ENCODE measurements at places on chromosomes 7 and 10.
A peak's percentile ranks its signal among the peaks of the same experiment; 100 is the strongest.

DNA sequence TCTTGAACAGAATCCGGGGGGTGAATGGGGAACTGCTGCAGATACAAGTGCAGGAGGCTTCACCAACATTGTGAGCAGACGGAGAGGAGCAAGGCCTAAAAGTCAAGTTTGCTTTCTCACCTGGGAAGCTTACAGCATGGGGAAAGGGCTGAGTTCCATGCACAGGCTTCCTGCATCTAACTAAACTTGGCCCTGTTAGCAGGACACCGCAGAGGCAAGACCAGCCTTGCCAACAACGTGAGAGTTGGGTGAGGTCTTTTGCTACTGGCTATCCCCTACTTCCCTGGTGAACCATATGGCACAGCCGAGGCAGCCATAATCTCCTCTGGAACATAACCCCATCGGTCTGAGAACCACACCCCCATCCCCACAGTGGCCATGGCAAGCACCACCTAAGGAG, 14.2 kb upstream of the ADAM22 start:
- DNase-seq: no peak

GRCh38 chr10:12906051-12906541, 95.4 kb downstream of the CCDC3 start:
- no peak for DNase-seq

DNA sequence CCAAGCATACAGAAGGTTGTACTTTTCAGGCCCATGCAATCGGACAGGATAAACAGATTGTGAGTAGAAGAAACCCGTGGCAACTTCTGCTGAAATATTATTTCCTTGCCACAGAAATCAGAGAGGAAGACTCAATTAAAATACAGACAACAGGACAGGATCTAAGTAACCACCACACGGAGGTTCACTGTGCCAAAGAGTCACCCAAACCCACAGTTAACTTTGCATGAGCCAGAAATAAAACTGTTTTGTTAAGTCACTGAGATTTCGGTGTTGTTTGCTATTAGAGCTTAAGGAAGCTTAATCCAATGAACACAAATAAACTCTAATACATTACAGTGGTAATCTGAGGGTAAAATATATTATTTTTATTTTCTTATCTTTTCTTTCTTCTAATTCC, 14.0 kb downstream of the PNPLA8 start:
- DNase-seq: no peak

- no peak for DNase-seq
Measured at GRCh38 chr10:77139252-77140160, 498.1 kb downstream of the KCNMA1 start.

DNA sequence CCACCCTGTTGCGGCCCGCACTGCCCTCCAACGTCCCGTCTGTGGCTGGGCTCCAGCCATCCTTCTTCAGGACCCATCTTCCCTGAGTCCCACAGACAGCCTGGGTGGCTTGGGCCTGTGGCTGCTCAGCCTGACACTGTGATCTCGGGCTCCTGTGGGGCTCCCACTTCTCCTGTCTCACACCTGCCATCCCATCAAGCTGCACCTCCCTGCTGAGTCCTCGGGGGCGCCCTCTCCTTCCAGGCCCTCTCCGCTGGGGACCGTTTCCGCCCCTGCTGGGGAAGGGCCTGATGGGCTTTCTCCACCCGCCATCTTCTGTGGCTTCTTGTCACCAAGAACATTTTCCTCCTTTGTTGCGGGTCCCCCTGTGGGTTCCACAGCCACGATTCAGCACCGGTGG, 173.8 kb upstream of the PPP2R2D start:
- no peak for DNase-seq

GRCh38 chr7:22480523-22481075, 19.4 kb downstream of the STEAP1B start:
- no peak for DNase-seq

GRCh38 chr10:44966816-44967509, 7.4 kb downstream of the RASSF4 start:
- no peak for DNase-seq

- no peak for DNase-seq
Measured at GRCh38 chr7:101177644-101178043, 2.4 kb downstream of the NAT16 start.

- DNase-seq: no peak
Measured at GRCh38 chr7:140214075-140214684, 37.4 kb upstream of the KDM7A start.

- no peak for DNase-seq
Measured at GRCh38 chr7:13628239-13629001, 361.0 kb downstream of the ETV1 start.

DNA sequence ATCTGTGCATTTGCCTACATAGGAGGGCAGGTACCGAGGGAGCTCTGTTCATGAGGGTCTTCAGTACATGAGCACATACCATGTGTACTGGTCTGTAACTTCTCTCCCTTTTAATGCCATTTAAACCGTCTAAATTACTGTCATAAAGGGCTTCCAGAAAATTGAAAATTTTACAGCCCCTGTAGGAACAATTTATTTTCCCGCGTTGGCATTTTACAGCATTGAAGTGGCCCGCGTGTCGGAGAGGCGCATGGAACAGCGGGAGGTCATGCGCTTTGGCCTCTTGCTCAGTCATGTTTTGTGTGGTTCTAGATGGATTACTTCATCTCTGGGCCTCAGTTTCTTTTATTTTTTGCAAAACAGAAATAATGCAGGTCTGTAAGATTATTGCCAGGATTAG, 9.8 kb downstream of the WIPI2 start:
- no peak for DNase-seq

GRCh38 chr7:18425227-18425626, 70.3 kb upstream of the HDAC9 start:
- no peak for DNase-seq

- DNase-seq: peak; percentile 20
Measured at GRCh38 chr10:116444527-116445142, 17.0 kb downstream of the PNLIPRP3 start.

DNA sequence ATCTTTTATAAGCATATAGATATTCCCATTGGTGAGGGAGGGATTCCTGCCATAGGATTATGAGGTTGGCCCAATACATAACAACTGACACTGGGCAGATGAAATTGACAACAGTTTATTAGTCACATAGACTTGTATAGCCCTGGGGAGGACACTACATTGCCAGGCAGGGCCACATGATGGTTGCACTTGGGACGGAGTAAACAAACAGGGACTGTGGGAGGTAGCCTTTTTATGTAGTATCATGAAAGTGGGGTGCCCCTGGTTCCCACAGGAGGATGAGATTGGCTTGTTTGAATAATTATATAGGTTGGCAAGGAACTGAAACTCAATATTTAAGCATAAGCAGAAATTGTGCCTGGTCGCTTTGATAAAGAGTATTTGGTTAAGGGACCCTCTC, 23.5 kb downstream of the TRIM24 start:
- DNase-seq: no peak

GRCh38 chr7:47458057-47458456, 123.9 kb downstream of the TNS3 start:
- DNase-seq: no peak

- no peak for DNase-seq
Measured at GRCh38 chr7:120307991-120308545, 35.1 kb downstream of the KCND2 start.

- DNase-seq: no peak
Measured at GRCh38 chr7:15016766-15017165, 114.2 kb upstream of the DGKB start.

- DNase-seq: no peak
Measured at GRCh38 chr10:2049560-2049959, 312.2 kb upstream of the ADARB2 start.
